Cardiac muscle cell (in vitro differentiated cells and primary cell): ENCODE measurements at places on chromosomes 13 and 19. TPM values are rescaled to one million over a fixed set of nuclear protein-coding genes. Genes with fewer than 3 reads are reported as not detected.

DNA sequence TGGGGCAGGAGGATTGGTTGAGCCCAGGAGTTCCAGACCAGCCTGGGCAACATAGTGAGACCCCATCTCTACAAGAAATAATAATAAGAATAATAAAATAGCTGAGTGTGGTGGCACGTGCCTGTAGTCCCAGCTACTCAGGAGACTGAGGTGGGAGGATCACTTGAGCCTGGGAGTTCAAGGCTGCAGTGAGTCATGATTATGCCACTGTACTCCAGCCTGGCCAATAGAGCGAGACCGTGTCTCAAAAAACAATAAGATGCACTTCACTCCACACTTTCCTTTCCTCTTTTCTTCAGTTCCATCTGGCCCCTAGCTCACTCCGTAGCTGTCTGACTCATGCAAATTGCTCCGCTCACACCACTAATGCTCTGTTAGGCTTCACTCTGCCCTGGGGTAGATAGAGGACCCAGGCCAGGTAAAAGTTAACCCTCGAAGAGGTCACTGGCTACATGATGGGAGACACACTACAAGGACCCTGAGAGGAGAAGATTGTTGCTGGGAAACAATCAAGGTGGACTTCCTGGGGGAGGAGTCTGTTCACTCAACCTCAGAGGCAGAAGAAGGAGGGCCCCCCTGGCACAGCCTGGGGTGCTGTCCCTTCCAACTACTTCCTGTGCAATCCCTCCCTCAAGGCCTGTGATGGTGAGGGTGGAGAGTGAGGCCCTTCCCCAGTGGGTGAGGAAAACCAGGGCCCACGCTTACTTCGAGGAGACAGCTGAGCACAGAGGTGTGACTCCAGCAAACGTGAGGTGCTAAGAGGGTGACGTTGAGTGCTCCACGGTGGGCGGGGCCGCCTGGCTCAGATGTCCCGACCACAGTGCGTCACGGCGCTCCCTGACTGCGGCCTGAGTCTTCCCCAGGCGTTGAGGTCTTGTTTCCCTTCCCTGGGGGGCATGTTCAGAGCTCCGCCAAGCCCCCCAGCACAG, 8.8 kb upstream of the TNFSF9 start:
- H3K36me3 ChIP-seq: no peaks in the 10 kb centered on the region
- peak; percentile 41 for DNase-seq
- H3K4me1 ChIP-seq: no peaks in the 10 kb centered on the region
- no peak overlapping the region for H3K4me3 ChIP-seq

DNA sequence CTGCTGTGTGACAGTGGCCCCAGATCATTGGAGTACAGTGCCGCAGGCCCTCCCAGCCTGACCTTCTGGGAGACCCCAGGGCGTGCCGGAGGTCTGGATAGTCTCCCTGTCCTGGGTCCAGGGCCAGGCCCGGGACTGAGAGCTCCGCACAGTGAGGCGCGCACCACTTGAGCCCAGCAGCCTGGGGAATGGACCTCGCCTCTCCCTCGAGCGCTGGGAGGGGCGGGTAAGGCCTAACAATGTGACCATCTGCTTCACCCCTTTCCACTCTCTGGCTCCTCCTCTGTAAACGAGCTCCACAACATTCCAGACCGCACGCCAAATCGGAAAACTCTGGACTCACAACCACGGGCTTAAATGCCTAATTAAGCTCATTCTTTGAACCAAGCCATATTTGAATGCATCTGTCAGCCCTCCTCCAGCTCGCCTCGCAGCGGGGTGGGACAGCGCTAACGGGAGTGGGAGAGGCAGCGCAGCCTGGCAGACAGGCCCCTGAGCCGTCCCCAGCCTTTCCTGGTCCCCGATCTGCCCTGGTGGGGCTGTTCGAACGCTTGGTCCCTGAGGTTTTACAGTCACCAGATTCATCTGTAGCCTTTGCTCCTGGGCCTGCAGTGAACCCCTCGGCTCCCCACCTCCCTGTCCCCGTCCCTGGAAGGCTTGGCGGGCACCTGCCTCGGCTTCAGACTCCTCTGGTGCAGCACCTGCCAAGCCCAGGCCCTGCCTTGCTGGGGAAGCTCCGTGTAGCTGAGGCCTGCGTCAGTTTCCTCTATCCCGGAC, 120.7 kb upstream of the VSTM2B start:
- no peaks in the 10 kb centered on the region for H3K36me3 ChIP-seq
- H3K27ac ChIP-seq: no peak overlapping the region
- H3K4me3 ChIP-seq: no peak overlapping the region
- H3K4me1 ChIP-seq: peaks cover 4% of the 10 kb centered on the region

DNA sequence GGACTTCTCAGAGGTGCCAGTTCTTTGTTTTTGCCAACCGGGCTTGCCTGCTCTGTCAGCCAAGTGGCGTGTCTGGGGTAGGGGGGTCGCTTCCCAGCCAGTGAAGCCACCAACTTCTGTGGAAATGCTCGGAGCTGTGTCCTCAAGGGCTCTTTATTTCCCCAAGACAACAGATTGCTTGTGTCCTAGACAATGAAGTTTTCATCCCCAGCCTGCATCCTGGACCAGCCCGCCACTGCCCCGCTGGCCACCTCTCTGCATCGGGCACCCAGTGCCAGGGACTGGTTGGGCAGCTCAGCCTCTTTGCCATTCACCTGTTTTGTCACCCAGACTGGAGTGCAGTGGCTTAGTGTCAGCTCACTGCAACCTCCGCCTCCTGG, 3.7 kb downstream of the RAB11B start:
- H3K4me1 ChIP-seq: no peaks in the 10 kb centered on the region
- H3K4me3 ChIP-seq: no peak overlapping the region
- no peak for DNase-seq
- no peak overlapping the region for H3K27ac ChIP-seq
- H3K36me3 ChIP-seq: no peaks in the 10 kb centered on the region

DNA sequence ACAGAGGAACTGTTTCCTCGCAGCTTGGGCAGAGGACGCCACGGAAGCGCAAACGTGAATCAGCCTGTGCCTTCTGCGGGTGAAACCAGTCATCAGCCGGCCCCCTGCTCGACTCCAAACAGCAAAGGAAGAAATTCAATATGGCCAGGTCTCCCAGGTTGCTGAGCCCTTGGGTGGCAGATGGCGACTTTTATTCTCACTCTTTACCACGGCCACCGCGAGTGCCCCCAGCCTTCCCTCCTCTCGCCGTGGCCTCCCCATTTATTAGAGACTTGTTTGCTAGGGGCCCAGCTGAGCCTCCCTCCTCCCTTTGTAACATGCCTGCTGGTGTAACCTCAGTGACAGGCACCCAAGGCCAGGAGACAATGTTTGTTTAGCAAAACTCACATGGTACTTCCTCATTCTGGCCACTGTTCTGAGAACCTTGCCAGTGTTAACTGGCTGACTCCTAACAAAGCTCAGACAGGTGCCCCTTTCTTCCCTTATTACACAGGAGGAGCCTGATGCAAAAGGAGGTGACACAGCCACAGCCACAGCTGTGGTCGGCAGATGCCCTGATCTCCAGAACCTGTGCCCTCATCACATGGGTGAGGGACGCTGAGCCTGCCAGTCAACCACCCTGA, 5.8 kb downstream of the RAB20 start:
- no peak overlapping the region for H3K27ac ChIP-seq
- no peak for DNase-seq
- H3K4me3 ChIP-seq: no peak overlapping the region
- H3K27me3 ChIP-seq: no peaks in the 10 kb centered on the region
- peaks cover 20% of the 10 kb centered on the region for H3K4me1 ChIP-seq

The CYSLTR2 gene
- 0.48 TPM in 1 of 2 replicates, not detected in the other for polyA plus RNA-seq

The ERICH6B gene
- polyA plus RNA-seq: 0.98 and 1.5 TPM in 2 replicates
